ENCODE measurements at places on chromosomes 5 and 9. TPM values are rescaled to one million over a fixed set of nuclear protein-coding genes. Genes with fewer than 3 reads are reported as not detected.

DNA sequence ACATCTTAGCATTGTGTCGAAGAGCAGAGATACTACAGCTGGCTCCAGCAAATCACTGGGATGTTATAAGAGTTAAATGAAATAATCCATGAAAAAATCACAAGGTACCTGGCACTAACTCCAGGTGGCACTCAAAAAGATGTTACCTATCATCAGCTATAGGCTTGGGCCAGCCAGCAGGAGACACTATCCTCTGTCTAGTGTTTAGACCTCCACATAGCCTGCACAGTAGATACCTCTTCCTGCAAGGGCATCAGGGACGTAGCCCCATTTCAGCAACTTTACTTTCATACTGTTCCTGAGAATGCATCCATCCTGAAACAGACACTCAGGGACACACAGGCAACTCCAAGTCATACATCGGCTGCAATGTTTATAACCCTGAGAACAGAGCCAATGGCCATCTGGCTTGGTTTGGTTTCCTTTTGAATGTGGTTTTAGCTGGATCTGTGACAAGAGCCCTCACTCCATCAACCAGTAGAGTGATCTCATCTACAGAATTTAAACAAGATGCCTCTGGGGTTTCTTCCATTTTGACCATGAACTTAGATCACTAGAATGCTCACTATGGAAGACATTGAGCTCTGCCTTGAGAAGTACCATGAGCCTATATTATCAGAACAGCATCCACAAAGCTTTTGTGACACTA lies 69.9 kb downstream of the TLE1 start:
- no peaks in the 10 kb centered on the region for H3K27me3 ChIP-seq
- H3K4me1 ChIP-seq, result peaks cover 41% of the 10 kb centered on the region
- peaks cover 34% of the 10 kb centered on the region for H3K36me3 ChIP-seq
- H3K27ac ChIP-seq, result no peak overlapping the region
- no peak overlapping the region for H3K4me3 ChIP-seq
- no peak for DNase-seq

DNA sequence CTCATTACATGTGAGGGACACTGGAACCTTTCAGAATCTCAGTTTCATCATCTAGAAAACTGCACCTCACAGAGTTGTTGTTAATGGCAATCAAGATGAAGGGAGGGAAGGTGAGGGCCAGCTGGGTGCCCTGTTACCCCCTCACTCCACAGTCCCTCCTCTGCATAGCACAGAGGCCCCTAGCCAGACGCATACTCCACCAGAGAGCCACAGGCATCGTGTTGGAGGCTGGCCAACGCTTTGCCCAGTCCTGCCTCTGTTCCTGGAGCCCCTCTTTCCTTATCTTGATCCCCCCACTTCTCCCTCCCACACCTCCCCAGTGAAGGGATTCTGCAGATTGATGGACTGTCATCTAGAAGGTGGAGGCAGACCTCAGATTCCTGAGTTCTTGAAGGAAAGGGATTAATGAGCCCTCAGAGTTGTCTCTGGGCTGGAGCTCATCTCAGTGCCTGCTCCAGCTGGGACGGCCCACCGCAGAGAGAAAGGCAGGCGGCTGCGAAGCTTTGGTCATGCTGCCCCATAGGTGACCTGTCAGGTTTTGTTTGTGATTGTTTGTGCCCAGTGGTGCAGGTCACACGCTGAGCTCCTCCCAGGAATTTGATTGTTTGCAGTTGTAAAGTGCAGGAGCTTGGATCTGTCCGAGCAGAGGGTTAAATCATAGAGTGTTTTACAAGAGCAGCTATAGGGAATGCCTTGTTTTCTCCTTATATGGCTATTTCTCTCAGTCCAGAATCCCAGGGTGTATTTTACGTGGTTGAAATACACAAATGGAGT lies 487.3 kb downstream of the CCDC171 start:
- H3K36me3 ChIP-seq, result no peaks in the 10 kb centered on the region
- H3K4me1 ChIP-seq, result no peaks in the 10 kb centered on the region
- no peak overlapping the region for H3K4me3 ChIP-seq
- H3K27me3 ChIP-seq, result no peaks in the 10 kb centered on the region
- H3K27ac ChIP-seq, result no peak overlapping the region
- no peak for DNase-seq

- H3K27me3 ChIP-seq, result no peaks in the 10 kb centered on the region
- H3K36me3 ChIP-seq, result no peaks in the 10 kb centered on the region
- H3K27ac ChIP-seq, result peak overlapping the region; percentile 47
Measured at GRCh38 chr5:16568875-16569580, 47.8 kb downstream of the RETREG1 start.

- peaks cover 38% of the 10 kb centered on the region for H3K36me3 ChIP-seq
- no peaks in the 10 kb centered on the region for H3K4me1 ChIP-seq
- no peak overlapping the region for H3K4me3 ChIP-seq
- no peaks in the 10 kb centered on the region for H3K27me3 ChIP-seq
- H3K27ac ChIP-seq, result no peak overlapping the region
- DNase-seq, result no peak
Measured at GRCh38 chr5:455806-456205, 12.8 kb downstream of the EXOC3 start.

DNA sequence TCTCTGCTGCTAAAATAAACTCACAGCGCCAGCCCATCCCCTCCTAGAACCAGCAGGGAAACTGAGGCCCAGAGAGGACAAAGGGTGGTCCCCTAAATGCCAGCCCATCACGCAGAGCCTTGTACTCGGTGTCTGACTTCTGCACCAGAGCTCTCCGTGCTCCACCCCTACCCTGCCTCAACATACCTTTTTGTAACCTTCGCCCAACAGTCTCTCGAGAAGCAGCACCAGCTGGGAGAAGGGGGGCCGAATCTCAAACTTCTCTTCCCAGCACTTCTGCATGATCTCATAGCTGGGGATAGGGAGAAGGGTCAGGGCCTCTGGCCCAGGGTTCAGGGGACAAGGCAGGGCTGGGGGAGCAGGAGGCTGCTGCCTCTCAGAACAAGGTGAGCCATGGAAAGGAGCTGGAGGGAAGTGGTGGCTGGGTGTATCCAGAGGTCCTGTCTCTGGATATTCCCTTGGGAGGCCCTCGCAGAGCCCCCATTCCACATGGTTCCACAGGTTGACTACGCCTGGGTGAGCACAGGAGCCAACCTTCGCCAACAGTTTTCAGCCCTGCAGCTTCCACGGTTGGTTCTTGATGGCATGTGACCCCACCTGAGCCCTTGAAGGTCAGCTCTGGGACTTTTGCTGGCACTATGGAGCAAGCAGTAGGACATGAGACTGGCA lies 32.3 kb upstream of the CSF1R start:
- peaks cover 98% of the 10 kb centered on the region for H3K36me3 ChIP-seq
- H3K4me3 ChIP-seq, result no peak overlapping the region
- H3K27me3 ChIP-seq, result no peaks in the 10 kb centered on the region
- H3K27ac ChIP-seq, result peak overlapping the region; percentile 34
- no peak for DNase-seq

GRCh38 chr9:8895106-8895860 lies 1095.7 kb upstream of the DMAC1 start:
- no peak for DNase-seq
- H3K4me3 ChIP-seq, result no peak overlapping the region
- H3K27me3 ChIP-seq, result no peaks in the 10 kb centered on the region
- no peaks in the 10 kb centered on the region for H3K4me1 ChIP-seq
- no peaks in the 10 kb centered on the region for H3K36me3 ChIP-seq
- no peak overlapping the region for H3K27ac ChIP-seq

DNA sequence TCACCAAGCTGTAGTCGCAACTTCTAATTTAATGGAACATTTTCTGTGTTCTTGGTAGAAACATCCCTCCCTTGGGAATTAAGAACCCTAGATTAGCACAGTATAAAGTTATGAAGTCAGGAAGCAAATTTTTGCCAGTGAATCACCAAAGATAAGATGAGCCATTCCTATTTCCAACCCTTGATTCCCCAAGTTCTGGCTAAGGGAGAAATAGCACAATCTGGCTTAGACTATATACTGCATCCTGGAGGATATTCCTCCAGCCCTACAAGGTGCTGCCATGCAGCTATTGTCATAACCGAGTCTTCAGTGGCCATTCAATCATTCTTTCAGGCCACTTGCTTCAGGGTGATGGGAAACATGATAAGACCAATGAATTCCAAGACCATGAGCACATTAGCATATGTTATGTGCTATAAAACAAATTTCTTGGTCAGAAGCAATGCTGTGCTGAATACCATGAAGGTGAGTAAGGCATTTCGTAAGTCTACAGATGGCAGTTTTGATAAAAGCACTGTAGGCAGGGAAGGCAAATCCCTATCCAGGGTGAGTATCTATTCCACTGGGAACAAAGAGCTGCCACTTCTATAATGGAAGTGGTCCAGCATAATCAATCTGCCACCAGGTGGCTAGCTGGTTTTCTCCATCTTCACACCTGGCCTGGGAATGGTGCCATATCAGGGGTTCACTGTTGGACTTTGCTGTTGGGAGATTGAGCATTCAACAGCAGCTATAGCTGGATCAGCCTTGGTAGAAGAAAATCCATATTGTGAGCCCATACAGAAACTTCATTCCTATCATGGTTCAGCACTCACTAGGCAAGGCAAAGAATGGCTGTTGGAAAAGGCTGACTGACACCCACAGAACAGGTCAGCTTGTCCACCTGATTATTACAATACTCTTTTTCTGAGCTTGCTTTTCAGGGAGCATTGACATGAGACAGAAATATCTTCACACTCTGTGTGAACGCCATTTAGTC lies 19.6 kb upstream of the ARL15 start:
- no peak for DNase-seq
- no peak overlapping the region for H3K4me3 ChIP-seq
- no peak overlapping the region for H3K27ac ChIP-seq
- no peaks in the 10 kb centered on the region for H3K36me3 ChIP-seq
- H3K4me1 ChIP-seq, result no peaks in the 10 kb centered on the region

GRCh38 chr5:52774005-52774410 lies 13.7 kb upstream of the ITGA1 start:
- no peaks in the 10 kb centered on the region for H3K27me3 ChIP-seq
- H3K27ac ChIP-seq, result no peak overlapping the region
- no peak overlapping the region for H3K4me3 ChIP-seq
- H3K36me3 ChIP-seq, result no peaks in the 10 kb centered on the region
- H3K4me1 ChIP-seq, result no peaks in the 10 kb centered on the region
- DNase-seq, result no peak

DNA sequence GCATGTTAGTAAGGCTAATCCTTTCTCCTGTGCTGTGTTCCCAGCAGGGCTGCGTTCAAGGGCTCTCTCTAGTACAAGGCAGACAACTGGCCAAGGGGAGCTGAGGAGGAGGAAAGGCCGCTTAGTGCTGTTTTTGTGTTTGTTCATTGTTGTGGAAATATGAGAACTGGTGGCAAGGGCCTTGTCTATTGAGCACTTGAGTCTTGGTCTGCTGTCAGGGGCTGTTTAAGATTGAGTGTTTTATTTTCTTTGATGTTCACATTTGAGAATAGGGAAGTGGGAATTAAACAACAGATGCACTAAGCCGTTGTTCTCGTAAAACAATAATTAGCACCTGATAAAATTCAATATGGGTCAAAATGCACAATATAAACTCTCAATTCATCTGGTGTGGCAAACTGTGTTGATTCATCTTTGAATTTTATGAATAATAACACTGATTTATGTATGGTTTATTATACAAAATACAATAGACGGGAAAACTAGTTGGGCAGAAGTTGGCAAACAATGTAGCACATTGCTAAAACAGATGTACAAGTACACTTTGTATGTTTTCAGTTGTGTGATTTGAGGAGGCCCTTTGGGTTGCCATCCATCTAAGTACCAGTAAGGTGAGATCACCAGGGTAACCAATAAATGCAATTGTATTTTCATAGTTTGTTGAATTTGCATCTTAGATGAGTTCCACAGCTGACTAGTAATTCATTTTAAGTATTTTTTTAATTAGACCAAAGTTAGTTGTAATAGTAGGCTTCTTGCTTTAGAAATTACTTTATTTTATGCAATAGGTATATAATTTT lies 97.6 kb upstream of the GRHPR start:
- DNase-seq, result no peak
- H3K4me1 ChIP-seq, result no peaks in the 10 kb centered on the region
- no peaks in the 10 kb centered on the region for H3K36me3 ChIP-seq

- H3K36me3 ChIP-seq, result no peaks in the 10 kb centered on the region
- H3K27me3 ChIP-seq, result no peaks in the 10 kb centered on the region
- no peak for DNase-seq
- no peak overlapping the region for H3K27ac ChIP-seq
- H3K4me3 ChIP-seq, result no peak overlapping the region
Measured at GRCh38 chr5:111043712-111044506, 27.6 kb upstream of the TSLP start.

GRCh38 chr9:75448281-75448680 lies 360.0 kb downstream of the OSTF1 start:
- no peaks in the 10 kb centered on the region for H3K4me1 ChIP-seq
- no peak for DNase-seq
- no peak overlapping the region for H3K4me3 ChIP-seq
- no peaks in the 10 kb centered on the region for H3K36me3 ChIP-seq
- no peak overlapping the region for H3K27ac ChIP-seq

- DNase-seq, result no peak
- no peak overlapping the region for H3K4me3 ChIP-seq
- no peak overlapping the region for H3K27ac ChIP-seq
- H3K36me3 ChIP-seq, result no peaks in the 10 kb centered on the region
Measured at GRCh38 chr9:73810585-73811215, 659.0 kb downstream of the ANXA1 start.

DNA sequence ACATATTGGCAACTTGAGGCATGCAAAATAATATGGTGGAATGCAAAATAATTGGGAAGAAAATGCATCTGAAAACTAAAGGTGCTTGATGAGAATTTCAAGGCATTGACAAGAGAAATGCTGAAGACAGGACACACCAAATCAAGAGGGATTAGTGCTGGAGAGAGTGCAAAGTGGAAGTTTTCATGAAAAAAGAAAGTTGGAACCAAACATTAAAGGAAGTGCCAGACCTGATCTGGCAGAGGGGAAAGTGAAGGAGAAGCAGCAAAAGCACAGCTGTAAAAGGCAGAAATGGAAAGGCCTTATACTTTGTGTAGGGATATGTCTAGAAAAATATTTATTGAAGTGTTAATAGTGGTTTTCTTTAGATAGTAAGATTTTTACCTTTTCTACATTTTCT lies 35.3 kb upstream of the FYB1 start:
- no peaks in the 10 kb centered on the region for H3K27me3 ChIP-seq
- H3K36me3 ChIP-seq, result no peaks in the 10 kb centered on the region
- no peaks in the 10 kb centered on the region for H3K4me1 ChIP-seq
- no peak overlapping the region for H3K4me3 ChIP-seq
- H3K27ac ChIP-seq, result no peak overlapping the region

DNA sequence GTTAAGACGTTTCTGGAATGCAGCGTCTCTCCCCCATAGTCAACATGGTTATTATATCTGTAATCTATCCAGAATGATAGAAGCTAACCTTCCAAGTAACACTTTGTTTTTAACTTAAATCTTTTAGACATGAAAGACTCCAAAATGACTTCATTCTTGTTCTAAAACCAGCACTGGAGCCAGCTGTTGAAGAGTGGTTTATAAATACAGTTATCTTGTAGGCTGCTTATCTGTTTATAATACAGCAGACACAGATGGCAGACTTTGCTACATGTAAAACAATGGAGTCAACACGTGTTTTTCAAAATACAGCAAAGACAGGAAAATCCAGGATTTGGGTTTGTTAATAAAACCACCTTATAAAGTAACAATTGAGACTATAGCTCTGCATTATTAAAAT lies 48.8 kb upstream of the RETREG1 start:
- no peak overlapping the region for H3K4me3 ChIP-seq
- no peaks in the 10 kb centered on the region for H3K27me3 ChIP-seq
- no peaks in the 10 kb centered on the region for H3K4me1 ChIP-seq
- no peak for DNase-seq
- H3K36me3 ChIP-seq, result peaks cover 22% of the 10 kb centered on the region
- H3K27ac ChIP-seq, result no peak overlapping the region

PALM2AKAP2 gene
- 4.8 TPM for total RNA-seq

PPP1R26 gene
- 10.7 TPM for total RNA-seq

NSMF gene
- 274 TPM for total RNA-seq

STPG3 gene
- not detected for total RNA-seq

EDIL3 gene
- total RNA-seq, result 22.4 TPM

CDKN2B gene
- total RNA-seq, result 28.2 TPM

FGFR4 gene
- total RNA-seq, result 19.5 TPM

CSF1R gene
- total RNA-seq, result 35.4 TPM

TTC39B gene
- 6.3 TPM for total RNA-seq

All from tibial nerve (tissue), 4 donors.